Upper lobe of left lung (tissue), 6 donors: ENCODE measurements at places on chromosomes 11 and 22. TPM values are rescaled to one million over a fixed set of nuclear protein-coding genes. Genes with fewer than 3 reads are reported as not detected.

DNA sequence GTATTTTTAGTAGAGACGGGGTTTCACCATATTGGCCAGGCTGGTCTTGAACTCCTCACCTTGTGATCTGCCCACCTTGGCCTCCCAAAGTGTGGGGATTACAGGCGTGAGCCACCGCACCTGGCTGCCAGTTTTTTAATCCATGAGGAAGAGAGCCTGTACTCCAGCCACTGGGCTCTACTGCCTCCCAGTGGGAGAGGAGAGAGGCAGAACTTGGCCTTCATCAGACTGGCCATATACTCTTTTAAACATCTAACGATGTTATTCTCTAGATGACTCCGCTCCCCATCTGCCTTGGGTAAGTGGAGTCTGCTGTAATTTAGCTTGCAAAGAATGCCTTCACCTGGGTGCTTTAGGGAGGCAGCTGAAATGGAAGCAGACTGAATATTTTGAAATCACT, 34.6 kb downstream of the SLC6A5 start:
- no peaks in the 10 kb centered on the region for H3K36me3 ChIP-seq
- H3K4me3 ChIP-seq, result no peak overlapping the region
- H3K27me3 ChIP-seq, result no peaks in the 10 kb centered on the region
- no peak overlapping the region for H3K27ac ChIP-seq

DNA sequence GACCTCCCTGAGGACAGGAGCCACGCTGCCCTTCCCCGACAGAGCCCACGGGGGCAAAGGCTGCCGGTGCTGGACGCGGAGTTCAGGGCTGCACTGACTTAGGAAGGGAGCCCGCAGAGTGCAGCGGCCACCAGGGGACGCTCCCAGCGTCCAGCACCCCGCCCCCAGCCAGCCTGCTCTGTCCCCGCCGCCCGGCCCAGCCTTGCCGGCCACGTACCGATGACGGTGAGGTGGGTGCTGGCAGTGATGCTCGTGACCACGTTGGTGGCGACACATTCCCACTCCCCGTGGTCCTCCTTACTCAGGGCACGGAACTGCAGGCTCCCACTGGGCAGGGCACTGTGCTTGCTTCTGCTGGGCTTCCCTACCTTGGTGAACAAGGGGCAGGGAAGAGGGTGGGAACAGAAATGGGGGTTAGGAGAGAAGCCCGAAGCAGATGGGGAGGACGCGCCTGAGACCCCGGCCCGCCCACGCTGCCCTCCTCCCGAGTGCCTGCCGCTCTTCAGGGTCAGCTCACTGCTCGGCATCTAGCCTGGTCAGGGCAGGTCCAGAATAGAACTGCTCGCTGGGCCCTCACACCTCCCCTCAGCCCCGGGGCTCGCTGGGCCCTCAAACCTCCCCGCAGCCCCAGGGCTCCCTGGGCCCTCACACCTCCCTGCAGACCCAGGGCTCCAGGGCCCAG, 25.9 kb downstream of the IGSF9B start:
- no peak overlapping the region for H3K4me3 ChIP-seq
- H3K4me1 ChIP-seq, result peaks cover 11% of the 10 kb centered on the region
- H3K27me3 ChIP-seq, result no peaks in the 10 kb centered on the region
- H3K36me3 ChIP-seq, result no peaks in the 10 kb centered on the region

DNA sequence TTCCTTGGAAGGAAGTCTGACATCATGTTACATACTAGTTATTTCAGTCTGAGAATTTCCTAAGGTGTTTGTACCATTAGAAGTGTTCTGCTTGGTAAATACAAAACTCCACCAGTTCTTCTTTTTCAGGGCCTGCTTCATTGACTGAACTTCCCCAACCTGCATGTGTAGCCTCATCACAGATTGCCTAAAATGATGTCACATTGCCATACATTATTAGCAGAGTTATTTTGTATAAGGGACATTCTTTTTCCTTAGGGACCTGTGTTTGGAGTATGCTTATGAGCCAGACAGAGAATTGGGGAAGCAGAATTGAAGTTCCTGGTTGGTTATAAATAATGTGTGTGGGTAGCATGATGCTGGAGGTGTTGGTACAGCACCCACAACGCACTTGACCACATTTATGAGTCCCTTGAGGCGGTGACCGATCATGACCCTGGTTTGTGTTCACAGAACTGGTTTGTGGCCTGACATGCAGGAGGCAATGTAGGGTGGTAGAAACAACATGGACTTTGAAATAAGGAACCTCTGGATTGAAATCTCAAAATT, 16.4 kb upstream of the MMP7 start:
- no peaks in the 10 kb centered on the region for H3K36me3 ChIP-seq
- H3K27me3 ChIP-seq, result no peaks in the 10 kb centered on the region
- no peak for DNase-seq
- H3K27ac ChIP-seq, result no peak overlapping the region
- no peaks in the 10 kb centered on the region for H3K4me1 ChIP-seq

The OR52I2 gene
- total RNA-seq, result not detected

DNA sequence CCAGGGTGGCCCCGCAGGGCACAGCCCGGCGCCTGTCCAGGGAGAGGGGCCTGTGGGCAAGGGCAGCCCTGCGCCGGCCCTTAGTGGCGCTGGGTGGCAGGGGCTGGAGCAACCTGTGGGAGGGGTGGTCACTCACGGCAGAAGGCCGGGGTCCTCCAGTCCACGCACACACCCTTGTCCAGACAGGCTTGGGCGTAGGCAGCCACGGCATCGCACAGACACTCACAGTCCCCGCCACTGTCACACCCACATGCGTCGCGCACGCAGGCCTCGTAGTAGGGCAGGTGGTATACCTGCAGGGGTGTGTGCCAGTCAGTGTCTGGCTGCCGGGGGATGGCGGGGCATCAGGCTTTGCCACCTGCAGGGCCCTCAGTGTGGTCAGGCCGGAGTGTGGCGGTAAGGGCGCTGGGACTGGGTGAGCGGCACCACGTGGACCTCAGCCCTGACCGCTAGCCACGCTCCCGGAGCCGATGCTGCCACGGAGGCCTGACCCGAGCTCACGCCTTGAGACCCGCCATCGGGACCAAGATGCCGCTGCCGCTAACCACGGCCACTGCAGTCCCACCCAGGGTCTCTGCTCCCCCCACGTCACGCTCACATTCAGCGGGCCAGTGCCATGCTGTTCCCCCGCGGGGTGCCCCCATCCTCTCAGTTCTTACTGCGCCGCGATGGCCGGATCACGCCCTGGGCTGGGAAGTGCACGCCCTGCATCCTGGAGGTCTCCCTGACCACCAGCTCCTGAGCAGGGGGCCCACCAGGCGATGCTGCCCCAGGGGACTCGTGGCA, 12.5 kb downstream of the MUC6 start:
- H3K4me1 ChIP-seq, result no peaks in the 10 kb centered on the region
- H3K27ac ChIP-seq, result no peak overlapping the region
- DNase-seq, result peak; percentile 76
- no peak overlapping the region for H3K4me3 ChIP-seq

GRCh38 chr22:37098976-37099591, 10.4 kb downstream of the TMPRSS6 start:
- no peak overlapping the region for H3K4me3 ChIP-seq
- H3K4me1 ChIP-seq, result peaks cover 17% of the 10 kb centered on the region
- H3K27me3 ChIP-seq, result no peaks in the 10 kb centered on the region
- no peaks in the 10 kb centered on the region for H3K36me3 ChIP-seq

- no peaks in the 10 kb centered on the region for H3K4me1 ChIP-seq
- no peaks in the 10 kb centered on the region for H3K36me3 ChIP-seq
- no peak for DNase-seq
- no peak overlapping the region for H3K27ac ChIP-seq
- no peak overlapping the region for H3K4me3 ChIP-seq
Observed at GRCh38 chr11:91921974-91922373, 302.6 kb upstream of the FAT3 start.

DNA sequence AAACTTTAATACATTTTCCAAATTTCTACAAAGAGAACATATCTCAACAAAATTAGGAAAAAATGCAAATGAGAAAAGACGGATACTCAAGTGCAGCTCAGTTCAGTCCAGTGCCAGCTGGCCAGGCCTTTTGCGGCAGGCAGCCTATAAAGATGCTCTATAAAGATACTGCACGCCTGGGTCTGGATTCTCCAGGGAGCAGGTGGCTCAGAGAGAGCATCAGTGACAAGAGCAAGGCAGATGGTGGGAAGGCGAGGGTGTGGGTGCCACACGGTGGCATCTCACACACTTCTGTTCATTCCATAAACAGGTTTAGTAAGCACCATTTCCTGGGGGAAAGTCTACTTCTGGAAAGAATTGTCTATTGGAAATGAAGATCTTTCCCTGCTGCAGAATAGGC, 18.1 kb upstream of the SCN3B start:
- H3K4me3 ChIP-seq, result no peak overlapping the region
- DNase-seq, result no peak
- no peaks in the 10 kb centered on the region for H3K36me3 ChIP-seq
- H3K4me1 ChIP-seq, result no peaks in the 10 kb centered on the region
- H3K27ac ChIP-seq, result no peak overlapping the region
- no peaks in the 10 kb centered on the region for H3K27me3 ChIP-seq

The EIF3F gene
- 321 TPM for total RNA-seq

DNA sequence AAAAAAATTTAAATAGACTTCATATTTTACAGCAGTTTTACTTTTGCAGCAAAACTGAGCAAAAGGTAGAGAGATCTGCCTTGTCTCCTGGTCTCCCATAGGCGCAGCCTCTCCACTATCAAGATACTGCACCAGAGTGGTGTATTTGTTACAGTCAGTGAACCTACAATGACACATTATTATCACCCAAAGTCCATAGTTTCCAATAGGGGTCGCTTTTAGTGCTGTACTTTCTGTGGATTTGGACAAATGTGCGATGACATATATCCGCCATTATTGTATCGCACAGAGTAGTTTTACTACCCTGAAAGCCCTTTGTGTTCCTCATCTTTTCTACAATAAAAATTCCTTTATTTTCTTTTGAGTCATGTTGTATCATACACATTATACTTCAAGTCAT, 153.2 kb upstream of the CCDC179 start:
- no peak overlapping the region for H3K27ac ChIP-seq
- no peaks in the 10 kb centered on the region for H3K36me3 ChIP-seq
- DNase-seq, result no peak

- DNase-seq, result peak; percentile 87
- H3K27me3 ChIP-seq, result no peaks in the 10 kb centered on the region
- no peak overlapping the region for H3K27ac ChIP-seq
- peaks cover 3% of the 10 kb centered on the region for H3K4me1 ChIP-seq
- no peak overlapping the region for H3K4me3 ChIP-seq
Observed at GRCh38 chr11:69437001-69437875, 44.2 kb upstream of the LINC01488 start.

DNA sequence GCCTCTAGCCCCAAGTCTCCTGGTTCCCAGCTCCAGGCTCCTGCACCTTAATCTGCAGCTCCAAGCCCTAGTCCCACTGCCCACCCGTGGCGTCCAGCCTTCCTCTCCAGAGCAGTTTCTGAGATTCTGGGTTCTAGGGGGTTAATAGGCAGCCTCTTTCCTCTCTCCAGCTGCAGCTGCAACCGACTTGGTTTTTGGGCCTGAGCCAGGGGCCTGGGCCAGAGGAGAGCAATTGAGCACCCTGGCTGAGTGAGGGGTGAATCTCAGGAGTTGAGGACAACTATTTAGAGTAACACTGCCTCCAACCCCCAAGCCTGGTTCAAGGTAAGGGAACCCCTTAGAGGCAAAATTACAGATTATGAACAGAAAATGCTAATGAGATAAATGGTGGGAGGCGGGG, 9.0 kb upstream of the CHRM1 start:
- no peak overlapping the region for H3K4me3 ChIP-seq
- H3K27me3 ChIP-seq, result peaks cover 5% of the 10 kb centered on the region
- no peaks in the 10 kb centered on the region for H3K36me3 ChIP-seq
- no peak for DNase-seq

The EPS8L2 gene
- total RNA-seq, result 168 TPM

The SLC15A3 gene
- 156 TPM for total RNA-seq

- no peaks in the 10 kb centered on the region for H3K27me3 ChIP-seq
- no peaks in the 10 kb centered on the region for H3K4me1 ChIP-seq
- H3K36me3 ChIP-seq, result no peaks in the 10 kb centered on the region
- H3K4me3 ChIP-seq, result no peak overlapping the region
- H3K27ac ChIP-seq, result no peak overlapping the region
Observed at GRCh38 chr11:6197466-6198200, 1.4 kb upstream of the OR52W1 start.

GRCh38 chr11:3613998-3614741, 27.6 kb downstream of the ART5 start:
- peaks cover 15% of the 10 kb centered on the region for H3K4me1 ChIP-seq
- no peaks in the 10 kb centered on the region for H3K27me3 ChIP-seq

- H3K4me1 ChIP-seq, result no peaks in the 10 kb centered on the region
- H3K36me3 ChIP-seq, result no peaks in the 10 kb centered on the region
- no peak overlapping the region for H3K4me3 ChIP-seq
- H3K27ac ChIP-seq, result no peak overlapping the region
- no peaks in the 10 kb centered on the region for H3K27me3 ChIP-seq
Observed at GRCh38 chr11:15195454-15196200, 80.9 kb downstream of the INSC start.

The OR4A16 gene
- total RNA-seq, result not detected

- no peaks in the 10 kb centered on the region for H3K27me3 ChIP-seq
- no peak overlapping the region for H3K4me3 ChIP-seq
- peak overlapping the region; percentile 69 for H3K27ac ChIP-seq
- peaks cover 21% of the 10 kb centered on the region for H3K4me1 ChIP-seq
Observed at GRCh38 chr22:17786435-17787161, 12.3 kb upstream of the BID start.

- H3K36me3 ChIP-seq, result no peaks in the 10 kb centered on the region
- no peaks in the 10 kb centered on the region for H3K27me3 ChIP-seq
Observed at GRCh38 chr11:128532016-128532571, 55.3 kb downstream of the ETS1 start.

GRCh38 chr11:17673951-17674350, 45.4 kb upstream of the MYOD1 start:
- no peak overlapping the region for H3K27ac ChIP-seq
- H3K36me3 ChIP-seq, result no peaks in the 10 kb centered on the region
- H3K27me3 ChIP-seq, result no peaks in the 10 kb centered on the region
- no peaks in the 10 kb centered on the region for H3K4me1 ChIP-seq
- no peak overlapping the region for H3K4me3 ChIP-seq
- DNase-seq, result no peak

The HORMAD2 gene
- not detected for total RNA-seq

DNA sequence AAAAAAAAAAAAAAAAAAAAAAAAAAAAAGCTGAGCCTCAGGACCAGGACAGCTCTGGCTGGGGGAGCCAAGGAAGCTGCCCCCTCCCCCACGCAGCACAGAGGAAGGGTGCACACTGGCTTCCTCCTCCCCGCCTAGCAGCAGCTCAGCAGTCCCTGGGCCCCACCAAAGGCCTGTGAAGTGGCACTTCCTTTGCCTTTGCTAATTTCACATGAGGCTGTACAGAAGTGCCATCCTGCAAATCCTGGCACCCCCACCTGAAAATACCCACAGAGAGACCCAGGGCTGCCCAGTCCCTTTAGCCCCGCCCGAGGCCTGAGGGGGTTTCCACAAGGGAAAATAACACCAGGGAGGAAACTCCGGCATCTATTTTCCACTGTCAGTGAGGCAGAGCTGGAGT, 3.9 kb downstream of the RHOG start:
- no peaks in the 10 kb centered on the region for H3K27me3 ChIP-seq
- H3K27ac ChIP-seq, result peak overlapping the region; percentile 100
- H3K4me1 ChIP-seq, result peaks cover 76% of the 10 kb centered on the region
- DNase-seq, result peak; percentile 75
- H3K4me3 ChIP-seq, result no peak overlapping the region
